ENCODE measurements at places on chromosomes 3 and 15.

GRCh38 chr15:29018995-29019976 is 133.5 kb downstream of the APBA2 start:
- no peak for DNase-seq

- DNase-seq, result no peak
These were observed 19.3 kb downstream of the CPOX start for GRCh38 chr3:98574132-98574531.

- no peak for DNase-seq
These were observed 28.6 kb downstream of the IQSEC1 start for GRCh38 chr3:13044496-13045240.

- no peak for DNase-seq
These were observed 872 bp downstream of the DLEC1 start for GRCh38 chr3:38039899-38040261.

DNA sequence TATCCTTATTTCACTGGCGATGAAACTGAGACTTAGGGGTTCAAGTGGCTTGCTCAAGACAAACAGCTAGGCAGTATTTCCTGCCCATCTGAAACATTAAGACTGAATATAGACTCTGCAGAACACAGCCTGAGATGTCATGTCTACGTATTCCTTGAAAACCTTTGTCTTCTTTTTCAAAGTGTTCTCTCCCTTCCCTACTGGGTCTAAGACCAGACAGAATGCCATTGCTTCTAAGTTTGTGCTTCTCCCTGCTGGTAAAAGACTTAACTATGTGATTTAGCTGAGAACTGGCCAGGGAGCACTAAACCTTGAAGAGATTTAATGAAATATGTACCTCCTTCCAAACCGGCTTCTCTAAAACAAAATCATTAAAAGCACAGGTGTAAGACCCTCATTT is 9.9 kb downstream of the BCL6 start:
- DNase-seq, result no peak

DNA sequence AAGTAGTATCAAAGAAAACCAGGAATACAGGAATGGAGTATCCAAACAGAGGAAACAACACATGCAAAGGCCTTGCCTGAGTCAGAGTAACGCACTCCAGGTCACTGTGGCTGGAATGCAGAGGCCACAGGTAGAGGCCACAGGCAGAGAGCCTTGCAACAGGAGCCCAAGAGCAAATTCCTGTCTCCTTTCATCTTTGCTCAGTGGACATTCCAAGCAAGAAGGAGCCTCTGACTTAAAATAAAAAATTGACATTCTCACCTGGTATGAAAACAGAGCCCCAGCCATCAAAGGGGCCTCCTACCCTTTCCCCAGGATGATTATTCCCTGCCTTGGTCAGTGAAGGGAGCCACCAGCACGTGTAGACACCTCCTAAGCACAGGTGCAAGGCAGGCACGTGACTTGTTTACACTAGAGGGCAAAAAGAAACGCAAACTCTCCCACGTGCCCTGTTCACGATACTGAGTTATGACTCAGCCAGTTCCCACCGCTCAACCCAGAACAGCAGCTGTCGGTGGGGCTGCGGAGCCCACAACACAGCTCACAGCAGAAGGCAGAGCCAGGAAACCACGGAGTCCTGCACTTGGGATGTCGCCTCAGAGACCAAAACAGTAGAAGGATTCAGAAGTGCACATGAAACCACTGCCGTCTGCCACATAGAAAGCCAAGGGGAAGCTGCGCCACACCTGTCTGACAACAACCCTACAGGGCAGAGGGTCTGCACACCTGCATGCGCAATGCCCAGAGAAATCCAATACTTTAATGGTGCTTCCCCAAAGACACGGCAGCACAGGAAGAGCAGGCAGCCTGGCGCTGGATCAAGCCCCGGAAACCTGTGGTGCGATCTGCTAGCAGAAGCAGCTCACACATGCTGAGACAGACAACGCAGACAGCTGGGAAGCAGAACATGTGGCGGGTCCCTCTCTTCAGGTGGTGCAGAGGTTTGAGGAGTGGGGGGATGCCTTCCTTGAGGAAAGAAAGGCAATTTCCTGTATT is 52.1 kb downstream of the ITGB5 start:
- DNase-seq, result peak; percentile 92

DNA sequence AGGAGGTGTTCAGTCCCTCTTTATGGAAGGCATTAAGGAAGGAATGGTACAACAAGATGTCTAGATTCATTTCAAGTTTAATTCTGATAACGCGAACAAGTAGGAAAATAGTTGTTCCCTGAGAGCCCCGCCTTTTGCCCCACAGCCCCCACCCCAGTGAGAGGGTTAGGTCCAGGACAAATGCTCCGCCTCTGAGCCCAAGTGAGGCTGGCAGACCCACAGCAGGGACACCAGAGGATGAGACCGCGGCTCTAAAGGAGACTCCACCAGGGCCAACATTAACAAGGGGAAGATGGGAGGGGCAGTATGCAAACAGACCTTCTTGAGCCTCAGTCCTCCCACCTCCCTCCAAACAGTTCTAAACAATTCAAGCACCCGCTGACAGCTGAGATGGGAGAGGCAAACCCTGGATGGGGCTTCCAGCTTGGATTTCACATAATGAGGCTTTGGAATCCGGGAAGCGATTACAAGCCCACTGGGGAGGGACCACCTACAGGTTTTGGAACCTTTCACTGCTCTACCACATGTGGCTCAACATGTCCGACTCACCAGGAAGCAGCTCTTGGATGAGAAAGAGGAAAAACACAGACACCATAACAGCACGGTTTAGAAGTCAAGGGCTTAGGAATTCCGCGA is 42.9 kb upstream of the IREB2 start:
- DNase-seq, result peak; percentile 64

GRCh38 chr3:147864754-147865354 is 455.7 kb downstream of the ZIC1 start:
- DNase-seq, result no peak

GRCh38 chr3:123859177-123859576 is 25.0 kb downstream of the MYLK start:
- DNase-seq, result no peak

DNA sequence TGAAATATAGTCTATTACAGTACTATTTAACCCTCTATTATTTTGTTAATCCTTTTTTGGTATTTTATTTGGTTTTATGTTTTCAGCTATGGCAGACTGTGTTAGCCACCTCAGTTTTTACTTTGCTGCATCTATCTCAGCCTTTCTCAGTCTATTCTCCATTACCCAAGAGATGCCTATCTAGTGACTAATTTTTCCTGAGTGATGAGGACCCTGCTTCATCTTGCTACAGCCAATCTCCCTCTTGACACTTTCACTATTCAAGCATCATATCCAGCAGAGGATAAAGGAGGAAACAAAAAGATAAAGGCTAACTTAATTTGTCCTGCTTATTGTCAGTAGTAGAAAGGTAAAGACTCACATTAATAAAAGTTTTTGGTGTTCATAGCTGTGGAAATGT is 141.8 kb upstream of the NECTIN3 start:
- no peak for DNase-seq

GRCh38 chr3:189308608-189309007 is 136.8 kb downstream of the TPRG1 start:
- DNase-seq, result peak; percentile 41

GRCh38 chr3:105013657-105014056 is 353.1 kb upstream of the ALCAM start:
- peak; percentile 16 for DNase-seq

DNA sequence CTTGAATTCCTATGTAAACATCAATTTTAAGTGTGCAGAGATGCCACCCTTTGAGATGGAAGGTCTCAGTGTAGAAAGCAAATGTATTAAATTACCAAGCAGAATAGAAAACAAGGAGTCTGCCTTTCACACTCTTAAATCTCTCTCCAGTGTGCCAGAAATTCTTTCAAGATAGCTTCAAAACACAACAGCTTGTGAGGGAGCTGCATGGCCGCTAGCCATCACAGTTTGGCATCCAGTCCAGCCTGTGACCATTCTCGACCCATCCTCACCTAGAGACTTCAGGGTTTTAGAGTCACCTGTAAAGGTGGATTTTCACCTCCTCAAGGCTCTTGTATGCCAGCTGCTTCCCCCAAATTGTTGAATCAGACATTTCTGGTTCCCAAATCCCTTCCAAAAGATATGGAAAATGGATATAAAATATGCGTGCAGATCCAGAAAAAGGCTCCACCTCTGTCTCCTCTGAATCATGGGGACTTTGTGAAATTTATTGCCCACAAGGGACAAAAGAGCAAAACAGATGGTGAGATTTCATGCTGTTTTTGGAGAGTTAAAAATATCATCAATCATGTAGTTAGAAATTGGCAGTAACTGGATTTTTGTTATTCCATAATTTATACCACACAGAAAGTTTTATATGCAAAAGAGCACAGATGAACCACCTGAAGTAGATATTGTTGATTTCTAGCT is 114.2 kb upstream of the THRB start:
- no peak for DNase-seq

- peak; percentile 81 for DNase-seq
These were observed 117.2 kb upstream of the KCNMB2 start for GRCh38 chr3:178419071-178419470.

- DNase-seq, result no peak
These were observed 128.3 kb upstream of the BHLHE40 start for GRCh38 chr3:4850928-4851265.

DNA sequence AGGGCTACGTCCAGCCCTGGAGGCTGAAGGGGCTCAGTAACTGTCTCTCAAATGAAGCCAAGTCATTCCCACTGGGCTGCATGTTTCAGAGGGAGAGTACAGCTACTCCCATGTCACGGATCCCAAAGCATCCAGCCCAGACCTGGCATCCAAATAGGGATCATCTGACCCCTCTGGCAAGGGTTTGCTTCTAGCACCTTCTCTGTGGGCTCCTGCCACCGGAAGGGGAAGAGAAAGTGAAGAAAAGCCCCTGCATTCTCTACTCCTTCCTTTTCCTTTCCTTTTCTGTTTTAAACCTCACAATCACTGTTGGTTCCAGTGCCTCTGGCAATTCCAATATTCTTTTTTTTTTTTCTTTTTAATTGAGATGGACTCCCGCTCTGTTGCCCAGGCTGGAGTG is 64.5 kb upstream of the CTSH start:
- DNase-seq, result no peak

DNA sequence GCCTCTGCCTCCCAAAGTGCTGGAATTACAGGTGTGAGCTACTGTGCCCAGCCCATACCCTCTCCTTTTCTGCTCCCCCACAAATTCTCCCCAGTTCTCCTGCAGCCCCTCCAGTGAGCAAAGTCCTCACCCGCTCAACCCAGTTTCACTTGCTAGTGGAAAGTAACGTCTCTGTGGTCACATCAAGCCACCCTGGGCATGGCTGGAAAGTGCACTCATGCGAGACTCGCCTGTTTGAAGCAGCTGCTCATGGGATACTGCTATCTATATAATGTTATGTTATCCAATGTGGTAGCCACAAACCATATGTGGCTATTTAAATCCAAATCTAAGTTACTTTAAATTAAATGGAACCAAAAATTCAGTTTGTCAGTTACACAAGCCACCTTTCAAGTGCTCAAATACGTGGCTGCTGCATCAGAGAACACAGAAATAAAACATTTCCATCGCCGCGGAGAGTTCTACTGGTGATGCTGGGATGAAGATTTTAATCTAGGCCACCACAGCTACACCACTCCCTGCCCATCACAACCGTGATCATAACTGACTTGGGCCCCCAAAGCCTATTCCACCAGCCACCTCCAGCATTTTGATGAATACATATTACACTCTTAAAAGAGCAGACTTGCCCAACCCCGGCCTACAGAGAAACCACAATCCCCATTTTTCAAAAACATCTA is 119.4 kb downstream of the LIPC start:
- no peak for DNase-seq

GRCh38 chr15:28986108-28986507 is 100.3 kb downstream of the APBA2 start:
- no peak for DNase-seq

DNA sequence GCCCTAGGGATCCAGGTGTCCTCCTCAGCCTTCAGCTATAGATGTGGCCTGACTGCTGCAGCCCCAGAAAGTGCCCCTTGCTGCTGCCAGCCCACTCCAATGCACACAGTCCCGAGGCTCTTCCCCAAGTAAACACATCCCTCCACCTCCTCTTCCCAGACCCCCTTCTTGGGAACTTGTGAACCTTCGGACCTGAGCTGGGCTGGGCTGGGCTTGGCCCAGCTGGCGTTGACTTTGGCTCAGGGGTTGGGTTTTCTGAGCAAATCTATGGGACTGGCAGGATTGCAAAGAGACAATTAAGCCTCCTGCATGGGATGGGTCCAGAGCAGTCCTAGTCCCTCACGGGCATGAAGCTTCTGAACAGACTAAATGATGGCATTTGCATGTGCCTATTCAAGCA is 14.7 kb downstream of the VIPR1 start:
- no peak for DNase-seq

All from NCI-H2081 (cell line).